Activated naive CD8-positive, alpha-beta T cell treated with anti-CD3 and anti-CD28 coated beads for 36 hours (primary cell): ENCODE measurements at places on chromosomes 1 and 21. TPM values are rescaled to one million over a fixed set of nuclear protein-coding genes. Genes with fewer than 3 reads are reported as not detected.

DNA sequence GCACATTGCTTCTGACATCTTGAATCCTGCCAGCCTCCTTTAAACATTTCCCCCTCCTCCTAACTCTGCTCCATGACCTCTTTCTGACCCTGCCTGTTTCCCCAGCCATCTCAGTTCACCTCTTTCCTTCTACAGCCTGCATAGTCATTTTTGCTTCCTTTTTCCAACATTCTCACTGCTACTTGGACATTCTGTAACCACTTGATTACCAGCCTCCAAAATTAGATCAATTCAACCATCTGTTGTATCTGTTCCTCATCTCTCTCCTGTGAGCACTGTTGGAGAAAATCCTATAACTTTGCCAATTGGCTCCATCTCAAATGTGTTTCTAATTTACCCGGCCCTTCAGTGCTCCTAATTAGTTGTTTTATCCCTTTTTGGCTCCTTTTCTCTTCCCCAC lies 27.5 kb upstream of the GPR88 start:
- no peaks in the 10 kb centered on the region for H3K4me1 ChIP-seq
- H3K4me3 ChIP-seq = no peak overlapping the region
- peaks cover 11% of the 10 kb centered on the region for H3K36me3 ChIP-seq
- no peak overlapping the region for H3K27ac ChIP-seq
- DNase-seq = no peak
- H3K27me3 ChIP-seq = no peaks in the 10 kb centered on the region

GRCh38 chr1:18482721-18483425 lies 2.1 kb downstream of the KLHDC7A start:
- H3K36me3 ChIP-seq = no peaks in the 10 kb centered on the region
- DNase-seq = no peak
- no peak overlapping the region for H3K27ac ChIP-seq
- no peak overlapping the region for H3K4me3 ChIP-seq

The NLRP3 gene
- 9.1 TPM for total RNA-seq

- DNase-seq = no peak
- H3K27ac ChIP-seq = no peak overlapping the region
- no peak overlapping the region for H3K4me3 ChIP-seq
- H3K36me3 ChIP-seq = no peaks in the 10 kb centered on the region
Observed at GRCh38 chr1:219792337-219793021, 135.9 kb downstream of the SLC30A10 start.

The KLHDC9 gene
- 0.46 TPM for total RNA-seq

DNA sequence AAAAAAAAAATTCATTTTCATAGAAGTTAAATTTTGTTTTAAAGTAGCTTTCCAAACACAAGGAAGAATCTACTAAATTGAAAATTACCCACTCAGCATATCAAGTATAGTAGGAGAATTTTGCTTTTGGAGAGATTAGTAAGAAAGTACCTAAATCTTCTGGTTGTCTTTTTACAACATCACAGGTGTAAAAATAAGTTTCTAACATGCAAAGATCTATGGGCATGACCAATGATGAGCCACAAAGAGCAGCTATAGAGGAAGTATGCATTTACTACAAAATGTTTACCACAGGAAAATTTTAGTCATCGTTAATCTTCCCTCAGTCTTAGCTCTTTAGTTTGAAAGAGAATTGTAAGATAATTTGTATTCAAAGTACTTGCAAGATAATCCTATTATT lies 28.1 kb downstream of the ANGPTL3 start:
- H3K36me3 ChIP-seq = peaks cover 2% of the 10 kb centered on the region
- no peaks in the 10 kb centered on the region for H3K27me3 ChIP-seq
- peaks cover 6% of the 10 kb centered on the region for H3K4me1 ChIP-seq
- H3K27ac ChIP-seq = peak overlapping the region; percentile 8

DNA sequence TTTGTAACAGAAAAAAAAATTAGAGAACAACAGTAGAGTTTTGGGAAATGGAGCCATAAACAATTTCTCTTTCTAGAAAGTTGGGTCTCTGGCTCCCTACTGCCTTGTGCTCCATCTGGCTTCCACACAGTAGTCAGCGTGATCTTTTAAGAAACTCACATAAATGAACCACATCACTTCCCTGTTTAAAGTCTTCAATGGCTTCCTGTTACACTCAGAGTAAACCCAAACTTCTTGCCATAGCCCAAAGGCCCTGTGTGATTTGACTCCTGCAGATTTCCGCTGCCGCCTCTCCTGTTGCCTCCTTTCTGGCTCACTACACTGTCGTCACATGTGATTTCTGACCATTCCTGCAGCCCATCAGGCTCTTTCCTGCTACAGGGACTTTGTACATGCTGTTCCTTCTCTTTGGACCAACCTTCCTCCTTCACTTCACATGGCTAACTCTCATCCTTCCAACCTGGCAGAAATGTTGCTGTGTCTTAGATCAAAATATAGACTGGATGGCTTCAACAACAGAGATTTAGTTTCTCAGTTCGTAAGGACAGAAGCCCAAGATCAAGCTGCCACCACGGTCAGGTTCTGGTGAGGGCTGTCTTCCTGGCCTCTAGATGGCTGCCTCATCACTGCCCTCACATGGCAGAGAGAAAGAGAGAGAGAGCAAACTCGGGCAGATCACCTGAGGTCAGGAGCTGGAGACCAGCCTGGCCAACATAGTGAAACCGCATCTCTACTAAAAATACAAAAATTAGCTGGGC lies 34.0 kb downstream of the OPRD1 start:
- DNase-seq = no peak
- no peaks in the 10 kb centered on the region for H3K36me3 ChIP-seq
- no peak overlapping the region for H3K27ac ChIP-seq
- no peaks in the 10 kb centered on the region for H3K27me3 ChIP-seq
- no peak overlapping the region for H3K4me3 ChIP-seq

- H3K27ac ChIP-seq = no peak overlapping the region
- no peaks in the 10 kb centered on the region for H3K27me3 ChIP-seq
Observed at GRCh38 chr1:84497631-84498275, 8.4 kb upstream of the SPATA1 start.

DNA sequence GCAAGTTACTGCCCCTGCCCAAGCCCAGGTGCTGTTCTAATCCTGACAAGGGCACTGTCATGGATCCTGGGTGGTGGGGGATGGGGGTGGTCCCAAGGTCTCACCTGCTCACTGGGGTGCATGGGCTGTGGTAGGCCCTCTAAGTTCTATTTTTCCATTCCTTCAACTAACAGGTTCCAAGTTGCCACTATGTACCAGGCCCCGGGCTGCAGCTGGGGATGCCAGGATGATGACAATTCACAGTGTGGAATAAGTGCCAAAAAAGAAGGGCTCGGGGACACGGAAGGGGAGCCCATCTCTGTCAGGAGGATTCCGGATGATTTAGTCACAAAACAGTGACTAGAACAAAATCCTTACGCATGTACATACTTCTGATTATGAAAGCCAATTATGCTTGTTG lies 76.0 kb downstream of the STUM start:
- no peak overlapping the region for H3K27ac ChIP-seq
- peaks cover 26% of the 10 kb centered on the region for H3K36me3 ChIP-seq
- no peak for DNase-seq
- H3K4me1 ChIP-seq = peaks cover 24% of the 10 kb centered on the region
- H3K27me3 ChIP-seq = no peaks in the 10 kb centered on the region
- no peak overlapping the region for H3K4me3 ChIP-seq

GRCh38 chr1:199665371-199665770 lies 362.1 kb upstream of the NR5A2 start:
- H3K27me3 ChIP-seq = peaks cover 7% of the 10 kb centered on the region
- H3K4me1 ChIP-seq = no peaks in the 10 kb centered on the region
- no peak for DNase-seq
- H3K4me3 ChIP-seq = no peak overlapping the region
- no peak overlapping the region for H3K27ac ChIP-seq
- H3K36me3 ChIP-seq = no peaks in the 10 kb centered on the region

DNA sequence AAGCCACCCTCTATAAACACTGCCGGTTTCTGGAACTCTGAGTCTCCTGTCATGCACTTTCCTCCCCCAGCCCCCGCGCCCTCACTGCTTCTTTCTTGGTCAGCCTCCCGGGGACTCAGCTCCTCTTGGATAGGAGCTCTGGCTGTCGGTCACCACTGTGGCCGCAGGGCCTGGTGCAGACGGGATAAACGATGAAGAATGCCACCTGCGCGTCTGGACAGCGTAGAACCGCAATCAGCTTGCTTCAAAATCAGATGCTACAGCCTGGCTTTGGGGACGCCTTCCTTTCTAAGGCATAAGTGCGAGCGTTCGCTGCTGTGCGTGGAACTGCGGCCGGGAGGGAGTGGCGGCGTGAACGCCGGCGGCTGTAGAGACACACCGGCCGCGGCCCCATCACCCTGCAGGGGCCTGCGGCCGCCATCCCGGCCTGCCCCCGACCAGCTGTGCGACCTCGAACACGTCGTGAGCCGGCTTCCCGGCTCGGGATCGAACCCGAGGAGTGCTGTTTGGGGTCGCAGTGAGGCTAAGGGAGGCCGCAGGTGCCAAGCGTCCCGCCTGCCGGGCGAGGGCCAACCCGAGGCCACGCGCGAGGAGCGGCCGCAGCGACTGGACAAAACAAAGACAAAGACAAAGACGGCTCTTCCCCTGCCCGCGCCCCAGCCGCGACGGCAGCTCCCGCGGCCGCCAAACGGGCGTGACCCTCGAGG lies 688 bp downstream of the PTTG1IP start:
- H3K4me1 ChIP-seq = peaks cover 57% of the 10 kb centered on the region
- no peaks in the 10 kb centered on the region for H3K27me3 ChIP-seq
- H3K4me3 ChIP-seq = peak overlapping the region; percentile 92
- peak overlapping the region; percentile 70 for H3K27ac ChIP-seq
- DNase-seq = no peak
- H3K36me3 ChIP-seq = peaks cover 13% of the 10 kb centered on the region

The LSM10 gene
- total RNA-seq = 66.8 TPM

The SYT11 gene
- 12.2 TPM for total RNA-seq
